Hindlimb muscle (tissue), 1 donor: ENCODE measurements at places on chromosomes 4 and X. TPM values are rescaled to one million over a fixed set of nuclear protein-coding genes. Genes with fewer than 3 reads are reported as not detected.

Gene FAM47A
- 0.13 TPM for polyA plus RNA-seq

Gene NLGN4X
- 2.5 TPM for polyA plus RNA-seq

Gene ZNF185
- polyA plus RNA-seq, result 6.0 TPM

DNA sequence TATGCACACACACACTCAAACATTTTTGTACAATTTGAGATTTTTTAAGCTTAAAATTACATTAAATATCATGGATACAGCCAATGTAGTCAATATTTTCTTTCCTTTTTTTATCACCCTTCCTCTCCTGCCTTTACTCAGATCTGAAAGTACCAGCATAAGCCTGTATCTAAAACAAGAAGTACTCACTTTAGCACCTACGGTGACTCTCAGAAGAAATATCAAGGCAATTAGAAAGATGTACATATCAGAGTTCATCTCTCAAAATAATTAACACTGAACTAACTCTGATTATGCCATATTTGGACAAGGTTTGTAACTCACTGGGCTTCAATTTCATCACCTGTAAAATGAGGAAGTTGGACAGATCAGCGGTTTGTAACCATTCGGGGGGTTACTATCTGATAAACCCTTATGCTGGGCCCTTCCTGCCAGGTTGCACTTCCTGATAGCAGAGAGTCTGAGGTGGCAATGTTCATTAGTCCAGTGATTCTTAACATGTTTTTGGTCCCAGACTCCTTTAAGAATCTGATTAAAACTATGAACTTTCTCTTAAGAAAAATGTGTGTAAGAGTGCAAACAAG, 5.7 kb upstream of the GPR174 start:
- no peak for DNase-seq

DNA sequence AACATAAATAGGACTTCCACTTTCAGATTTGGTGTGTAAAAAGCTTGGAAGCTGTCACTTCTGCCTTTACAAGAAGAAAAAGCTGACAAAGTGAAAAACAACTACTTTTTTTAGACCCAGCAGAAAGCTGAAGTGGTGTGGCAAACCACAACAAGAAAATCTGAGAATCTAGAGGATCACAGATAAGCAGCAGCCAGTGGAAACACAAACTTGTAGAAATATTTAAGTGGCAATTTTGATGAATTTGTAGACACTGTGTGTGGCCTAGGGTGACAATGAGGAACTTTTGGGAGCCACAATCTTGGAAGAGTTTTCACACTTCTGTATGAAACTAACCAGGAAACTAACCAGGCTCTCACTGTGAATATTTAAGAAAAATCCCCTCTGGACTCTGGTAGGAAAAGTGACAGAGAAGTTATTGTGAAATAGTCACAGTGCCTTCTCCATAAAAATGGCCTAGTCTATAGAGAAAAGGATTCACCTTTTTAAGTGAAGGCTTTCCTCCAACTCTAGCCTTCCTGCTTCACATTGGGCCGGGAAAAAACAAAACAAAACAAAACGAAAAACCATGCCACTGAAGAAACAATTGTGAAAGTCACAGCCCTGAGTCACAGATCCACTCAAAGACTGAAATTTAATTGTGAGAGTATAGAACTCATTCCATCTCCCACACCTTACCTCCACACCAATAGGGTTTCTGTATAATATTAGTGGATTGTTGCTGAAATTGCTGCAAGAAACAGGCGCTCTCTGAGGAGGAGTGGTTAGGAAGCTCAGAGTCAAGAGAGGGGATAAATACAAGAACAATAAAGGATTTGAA, 26.7 kb upstream of the GUCY1A1 start:
- DNase-seq, result no peak

- no peak for DNase-seq
Observed at GRCh38 chr4:68724426-68724825, 54.0 kb upstream of the UGT2B15 start.

- no peak for DNase-seq
Observed at GRCh38 chr4:167114416-167114971, 119.8 kb downstream of the SPOCK3 start.

DNA sequence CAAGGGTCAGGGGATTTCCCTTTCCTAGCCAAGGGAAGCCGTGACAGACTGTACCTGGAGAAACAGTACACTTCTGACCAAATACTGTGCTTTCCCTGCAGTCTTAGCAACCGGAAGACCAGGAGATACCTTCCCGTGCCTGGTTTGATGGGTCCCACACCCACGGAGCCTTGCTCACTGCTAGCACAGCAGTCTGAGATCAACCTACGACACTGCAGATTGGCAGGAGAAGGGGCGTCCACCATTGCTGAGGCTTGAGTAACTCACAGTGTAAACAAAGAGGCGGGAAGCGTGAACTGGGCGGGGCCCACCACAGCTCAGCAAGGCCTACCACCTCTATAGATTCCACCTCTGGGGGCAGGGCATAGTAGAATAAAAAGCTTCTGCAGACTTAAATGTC, 48.7 kb upstream of the SRD5A3 start:
- DNase-seq, result no peak

GRCh38 chr4:79653871-79654270, 245.8 kb upstream of the GK2 start:
- DNase-seq, result no peak

GRCh38 chr4:115165503-115165902, 52.1 kb upstream of the NDST4 start:
- DNase-seq, result no peak
